Stimulated activated CD4-positive, alpha-beta T cell treated with anti-CD3 and anti-CD28 coated beads, Interleukin-15, amount 100 ng/mL, for 1 hour (primary cell): ENCODE measurements at places on chromosomes 7 and 10.

DNA sequence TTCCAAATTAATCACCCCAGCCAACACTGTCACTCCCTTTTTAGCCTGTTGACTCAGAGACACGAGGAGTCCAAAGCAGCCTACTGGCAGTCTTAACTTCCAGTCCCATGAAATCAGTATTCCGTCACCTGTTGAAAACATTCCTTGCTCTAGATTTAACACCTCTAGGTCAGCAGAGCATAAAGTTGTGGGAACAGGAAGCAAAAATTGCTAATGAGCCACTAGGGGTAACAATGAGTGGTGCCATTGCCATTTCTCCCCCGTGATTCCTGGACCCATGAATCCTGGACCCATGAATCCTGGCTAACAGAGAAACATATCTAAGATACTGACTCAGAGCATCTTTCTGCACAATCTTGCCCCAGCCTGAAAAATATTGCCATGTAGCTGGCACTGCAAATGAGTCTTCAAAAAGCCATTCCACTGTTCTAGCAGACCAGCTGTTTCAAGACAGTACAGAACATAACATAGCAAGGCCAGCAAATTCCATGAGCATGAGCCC, 252.7 kb upstream of the PTER start:
- DNase-seq, result no peak

DNA sequence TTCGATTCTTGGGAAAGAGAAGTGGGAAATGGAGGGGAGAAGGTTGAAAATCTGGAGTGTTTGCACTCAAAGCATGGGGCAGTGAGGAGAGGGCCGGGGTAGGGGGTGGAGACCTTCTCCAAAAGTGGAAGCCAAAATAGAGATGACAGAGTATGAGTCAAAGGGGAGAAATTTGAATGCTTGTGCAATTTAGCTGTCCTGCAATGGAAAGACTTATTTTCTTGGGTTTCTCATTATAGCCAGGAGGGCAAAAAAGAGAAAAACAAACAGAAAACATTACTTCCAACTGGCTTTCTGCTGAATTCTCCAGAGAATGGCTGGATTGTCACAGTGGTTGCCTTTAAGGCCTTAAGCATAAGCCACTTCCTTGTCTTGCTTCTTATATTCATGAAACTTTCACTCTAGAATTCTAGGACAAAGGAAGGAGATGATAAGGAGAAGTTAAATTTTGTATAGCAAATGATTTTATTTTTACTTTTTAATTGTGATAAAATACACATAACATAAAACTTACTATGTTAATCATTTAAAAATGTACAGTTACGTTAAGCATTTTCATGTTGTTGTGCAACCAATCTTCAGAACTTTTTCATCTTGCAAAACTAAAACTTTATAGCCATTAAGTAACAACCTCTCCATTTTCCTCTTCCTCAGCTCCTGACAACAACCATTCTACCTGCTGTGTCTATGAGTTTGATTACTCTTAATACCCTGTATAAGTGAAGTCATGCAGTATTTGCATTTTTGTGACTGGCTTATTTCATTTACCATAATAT, 100.2 kb downstream of the GPR85 start:
- no peak for DNase-seq

- DNase-seq, result no peak
These were observed 160.7 kb downstream of the ZEB1 start for GRCh38 chr10:31479752-31480151.

DNA sequence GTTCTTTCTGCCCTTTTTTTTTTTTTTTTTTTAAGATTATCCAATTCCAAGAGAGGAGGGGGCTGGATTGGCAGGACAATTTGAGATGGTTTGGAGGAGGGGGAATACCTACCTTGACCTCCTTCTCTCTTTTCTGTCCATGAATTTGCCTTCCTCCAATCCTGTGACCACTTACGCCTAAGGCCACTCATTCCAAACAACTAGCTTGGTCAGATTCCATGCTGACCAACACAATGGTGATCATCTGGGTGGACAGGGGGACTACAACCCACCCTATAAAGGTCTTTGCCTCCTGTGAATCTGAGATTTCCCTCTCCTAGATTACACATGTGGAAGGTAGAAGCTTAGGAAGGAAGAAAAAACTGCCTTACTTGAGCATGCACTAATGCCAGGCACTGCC, 2.3 kb upstream of the LDB1 start:
- DNase-seq, result no peak
